ENCODE measurements at places on chromosomes 3 and 15.
A peak's percentile ranks its signal among the peaks of the same experiment; 100 is the strongest.

- H3K4me1 ChIP-seq = peaks cover 10% of the 10 kb centered on the region
- H3K36me3 ChIP-seq = no peaks in the 10 kb centered on the region
- no peak for DNase-seq
- H3K4me3 ChIP-seq = no peak overlapping the region
Measured at GRCh38 chr3:50388720-50389413, 29.5 kb upstream of the TMEM115 start.

DNA sequence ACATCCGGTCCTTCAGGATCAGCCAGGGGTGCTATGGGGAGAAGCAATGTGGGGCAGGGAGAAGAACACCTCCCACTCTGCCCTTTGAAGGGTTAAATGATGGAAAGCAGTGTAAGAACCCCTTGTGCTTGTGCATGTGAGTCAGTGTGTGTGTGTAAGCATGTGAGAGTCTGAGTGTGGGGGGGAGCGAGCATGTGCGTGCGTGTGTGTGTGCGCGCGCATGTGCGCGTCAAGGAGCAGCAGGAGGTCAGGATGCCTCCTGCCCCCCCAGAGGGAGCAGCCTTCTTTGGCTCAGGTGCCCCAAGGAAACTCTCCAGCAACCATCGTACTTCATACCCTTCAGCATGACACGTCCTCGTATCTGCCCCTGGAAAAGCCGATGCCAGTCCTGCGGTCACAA lies 30.3 kb downstream of the GALNT15 start:
- no peaks in the 10 kb centered on the region for H3K27me3 ChIP-seq
- no peak overlapping the region for H3K27ac ChIP-seq
- DNase-seq = no peak
- H3K4me3 ChIP-seq = no peak overlapping the region

DNA sequence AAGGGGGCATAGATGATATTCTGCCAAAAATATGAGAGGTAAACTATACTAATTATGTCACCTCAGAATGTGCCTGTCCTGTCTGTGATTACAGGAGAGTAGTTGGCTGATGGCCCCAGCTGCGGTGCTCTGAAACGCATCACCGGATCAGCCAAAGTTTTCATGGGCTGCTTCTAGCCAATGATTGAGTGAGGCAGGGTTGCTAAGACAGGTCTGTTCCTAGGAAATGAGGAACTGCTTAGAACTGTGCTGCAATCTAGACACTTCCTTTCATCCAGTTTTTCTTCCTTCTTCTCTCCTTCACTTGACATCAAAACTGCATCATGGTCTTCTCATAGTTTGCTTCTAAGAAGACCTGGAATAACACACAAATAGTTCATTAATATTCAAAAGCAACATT lies 124.0 kb downstream of the KCNH8 start:
- H3K4me1 ChIP-seq = no peaks in the 10 kb centered on the region
- H3K27me3 ChIP-seq = no peaks in the 10 kb centered on the region
- no peak overlapping the region for H3K4me3 ChIP-seq
- H3K27ac ChIP-seq = no peak overlapping the region

- H3K36me3 ChIP-seq = no peaks in the 10 kb centered on the region
- DNase-seq = no peak
- no peaks in the 10 kb centered on the region for H3K27me3 ChIP-seq
- H3K4me3 ChIP-seq = no peak overlapping the region
Measured at GRCh38 chr3:141707741-141708203, 30.3 kb upstream of the RNF7 start.

DNA sequence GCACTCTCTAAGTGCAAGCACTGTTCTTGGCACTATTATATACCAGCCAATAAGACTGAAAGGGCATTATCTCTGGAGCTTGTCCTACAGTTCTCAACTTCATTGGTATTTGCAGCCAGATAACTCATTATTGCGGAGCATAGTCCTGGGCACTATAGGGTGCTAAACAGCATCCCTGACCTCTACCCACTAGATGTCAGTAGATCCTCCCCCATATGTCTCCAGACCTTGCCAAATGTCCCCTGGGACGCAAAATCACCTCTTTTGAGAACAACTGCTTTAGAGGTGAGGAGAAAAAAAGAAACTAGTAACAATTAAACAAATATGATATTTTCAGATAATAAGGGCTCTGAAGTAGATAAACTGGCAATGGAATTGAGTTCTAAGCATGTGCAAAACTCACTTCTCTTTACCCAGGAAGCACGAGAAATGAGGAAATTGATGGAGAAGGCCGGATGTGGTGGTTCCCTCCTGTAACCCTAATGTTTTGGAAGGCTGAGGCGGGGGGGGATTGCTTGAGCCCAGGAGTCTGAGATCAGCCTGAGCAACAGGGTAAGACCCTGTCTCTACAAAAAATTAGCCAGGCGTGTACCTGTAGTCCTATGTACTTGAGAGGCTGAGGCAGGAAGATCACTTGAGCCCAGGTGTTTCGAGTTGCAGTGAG lies 61.4 kb downstream of the FRMD4B start:
- H3K27me3 ChIP-seq = no peaks in the 10 kb centered on the region
- H3K4me3 ChIP-seq = no peak overlapping the region
- H3K36me3 ChIP-seq = no peaks in the 10 kb centered on the region
- no peak for DNase-seq
- H3K4me1 ChIP-seq = peaks cover 25% of the 10 kb centered on the region

GRCh38 chr3:61563313-61564271 lies 2.2 kb downstream of the PTPRG start:
- peaks cover 36% of the 10 kb centered on the region for H3K4me1 ChIP-seq
- H3K27ac ChIP-seq = peak overlapping the region; percentile 98
- DNase-seq = no peak
- H3K27me3 ChIP-seq = peaks cover 28% of the 10 kb centered on the region

DNA sequence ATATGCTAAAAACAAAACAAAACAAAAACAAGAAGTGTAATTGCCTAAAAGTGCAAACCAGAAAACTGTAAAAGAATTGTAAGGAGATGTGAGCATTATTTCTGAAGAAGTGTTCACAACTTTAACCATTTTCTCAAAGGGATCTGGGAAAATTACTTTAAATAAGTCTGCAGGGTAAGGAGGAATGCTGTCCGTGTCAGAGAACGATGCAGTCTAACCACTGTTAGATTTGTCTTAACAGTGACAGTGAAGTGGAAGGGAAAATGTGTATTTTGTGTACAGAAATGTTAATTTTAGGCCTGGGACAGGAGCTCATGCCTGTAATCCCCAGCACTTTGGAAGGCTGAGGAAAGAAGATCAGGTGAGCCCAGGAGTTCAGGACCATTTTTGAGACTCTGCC lies 95.7 kb downstream of the DLG1 start:
- no peaks in the 10 kb centered on the region for H3K36me3 ChIP-seq
- no peaks in the 10 kb centered on the region for H3K4me1 ChIP-seq

DNA sequence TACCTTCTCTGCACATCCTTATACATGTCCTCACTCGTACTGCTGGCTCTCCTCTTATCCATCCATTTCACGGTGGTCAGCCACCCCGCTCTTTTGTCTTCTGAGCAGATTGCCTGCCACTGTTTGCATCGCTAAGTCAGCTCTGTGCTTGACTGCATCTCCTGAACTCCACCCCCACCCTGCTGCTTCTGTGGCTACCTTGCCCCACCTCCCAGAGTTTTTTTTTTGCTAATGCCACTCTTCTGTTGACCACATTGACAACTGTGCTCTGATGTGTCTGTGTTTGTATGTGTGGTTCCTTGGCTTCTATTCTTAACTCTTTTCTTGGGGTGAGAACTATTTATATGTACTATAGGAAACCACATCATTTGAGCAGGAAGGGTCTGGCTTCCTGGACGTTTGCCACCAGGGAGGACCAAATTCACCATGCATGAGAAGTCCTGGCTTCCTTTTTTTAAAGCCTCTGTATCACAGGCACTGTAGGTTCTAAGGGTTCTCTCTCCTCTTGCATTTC lies 12.8 kb upstream of the MTMR10 start:
- H3K36me3 ChIP-seq = no peaks in the 10 kb centered on the region
- H3K4me1 ChIP-seq = peaks cover 24% of the 10 kb centered on the region
- peak; percentile 55 for DNase-seq

- no peaks in the 10 kb centered on the region for H3K4me1 ChIP-seq
- DNase-seq = peak; percentile 38
- H3K36me3 ChIP-seq = no peaks in the 10 kb centered on the region
- peak overlapping the region; percentile 98 for H3K27ac ChIP-seq
- H3K4me3 ChIP-seq = peak overlapping the region; percentile 81
Measured at GRCh38 chr15:70762469-70763119, 764 bp downstream of the UACA start.

DNA sequence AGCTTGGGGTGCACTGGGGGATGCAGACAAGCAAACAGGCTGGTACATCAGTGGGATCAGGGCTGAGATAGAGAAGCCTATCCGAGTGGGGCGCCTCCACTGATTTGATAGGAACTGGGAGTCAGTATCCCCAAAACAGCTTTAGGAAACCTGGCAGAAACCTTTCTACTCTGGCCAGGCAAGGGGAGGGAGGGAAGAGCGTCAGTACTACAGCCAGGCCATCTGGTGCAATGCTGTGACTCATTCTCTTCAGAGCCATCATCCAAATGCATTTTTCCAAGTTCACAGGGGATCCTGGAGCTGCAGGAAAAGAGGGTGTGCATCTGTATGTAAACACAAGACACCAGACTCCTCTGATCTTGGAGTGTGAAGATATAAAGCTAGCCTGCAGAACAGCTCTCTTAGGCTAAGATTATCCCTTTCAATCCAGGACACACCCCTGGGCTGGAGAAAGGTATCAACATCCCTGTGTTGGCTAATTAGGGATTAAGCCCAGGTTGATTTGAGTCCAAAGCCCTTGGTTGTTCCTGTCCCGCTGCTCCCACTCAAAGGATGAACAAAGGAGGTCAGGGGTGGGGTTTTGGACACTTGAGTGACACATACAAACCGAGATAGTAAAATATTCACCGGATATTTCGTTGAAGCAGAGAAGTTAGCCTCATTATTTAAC lies 9.3 kb downstream of the GALNT15 start:
- H3K36me3 ChIP-seq = no peaks in the 10 kb centered on the region
- H3K27ac ChIP-seq = no peak overlapping the region
- H3K4me1 ChIP-seq = peaks cover 3% of the 10 kb centered on the region
- DNase-seq = no peak
- no peak overlapping the region for H3K4me3 ChIP-seq
- no peaks in the 10 kb centered on the region for H3K27me3 ChIP-seq

- no peaks in the 10 kb centered on the region for H3K27me3 ChIP-seq
- H3K4me3 ChIP-seq = no peak overlapping the region
- no peaks in the 10 kb centered on the region for H3K36me3 ChIP-seq
- H3K4me1 ChIP-seq = no peaks in the 10 kb centered on the region
Measured at GRCh38 chr15:80551348-80551747, 143.8 kb upstream of the ABHD17C start.

- H3K27me3 ChIP-seq = no peaks in the 10 kb centered on the region
- peaks cover 57% of the 10 kb centered on the region for H3K36me3 ChIP-seq
- H3K27ac ChIP-seq = no peak overlapping the region
- no peaks in the 10 kb centered on the region for H3K4me1 ChIP-seq
- H3K4me3 ChIP-seq = no peak overlapping the region
Measured at GRCh38 chr3:3134750-3135448, 8.2 kb downstream of the TRNT1 start.

DNA sequence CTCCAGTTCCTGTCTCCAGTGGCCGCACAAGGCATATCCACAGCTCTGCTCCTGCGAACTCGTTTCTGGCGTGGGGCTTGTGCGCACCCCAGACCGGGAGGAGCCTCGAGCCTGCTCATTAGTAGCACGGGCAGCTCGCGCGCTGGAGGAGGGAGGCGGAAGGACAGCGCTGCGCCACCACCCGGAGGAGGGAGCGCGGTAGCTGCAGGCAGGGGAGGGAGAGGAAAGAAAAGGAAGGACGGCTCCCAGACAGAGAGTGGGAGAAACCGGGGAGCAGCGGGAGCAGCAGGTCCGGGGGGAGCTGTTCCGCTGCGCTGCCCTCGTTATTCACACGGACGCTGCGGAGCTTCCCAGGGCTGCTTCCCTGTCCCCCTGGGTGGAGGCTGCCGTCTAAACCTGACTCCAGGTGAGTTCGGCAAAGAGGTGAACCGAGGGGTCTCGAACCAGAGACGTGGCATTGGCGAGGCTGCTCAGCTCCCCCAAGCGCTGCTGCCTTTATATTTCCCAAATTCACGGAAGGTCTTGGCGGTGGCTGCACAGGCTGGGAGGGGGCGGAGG lies 121.3 kb upstream of the ZNF717 start:
- H3K36me3 ChIP-seq = no peaks in the 10 kb centered on the region
- H3K27ac ChIP-seq = no peak overlapping the region
- H3K4me1 ChIP-seq = no peaks in the 10 kb centered on the region
- DNase-seq = no peak

GRCh38 chr3:99167071-99167470 lies 265.6 kb upstream of the DCBLD2 start:
- no peak overlapping the region for H3K4me3 ChIP-seq
- H3K36me3 ChIP-seq = no peaks in the 10 kb centered on the region
- H3K27me3 ChIP-seq = no peaks in the 10 kb centered on the region

DNA sequence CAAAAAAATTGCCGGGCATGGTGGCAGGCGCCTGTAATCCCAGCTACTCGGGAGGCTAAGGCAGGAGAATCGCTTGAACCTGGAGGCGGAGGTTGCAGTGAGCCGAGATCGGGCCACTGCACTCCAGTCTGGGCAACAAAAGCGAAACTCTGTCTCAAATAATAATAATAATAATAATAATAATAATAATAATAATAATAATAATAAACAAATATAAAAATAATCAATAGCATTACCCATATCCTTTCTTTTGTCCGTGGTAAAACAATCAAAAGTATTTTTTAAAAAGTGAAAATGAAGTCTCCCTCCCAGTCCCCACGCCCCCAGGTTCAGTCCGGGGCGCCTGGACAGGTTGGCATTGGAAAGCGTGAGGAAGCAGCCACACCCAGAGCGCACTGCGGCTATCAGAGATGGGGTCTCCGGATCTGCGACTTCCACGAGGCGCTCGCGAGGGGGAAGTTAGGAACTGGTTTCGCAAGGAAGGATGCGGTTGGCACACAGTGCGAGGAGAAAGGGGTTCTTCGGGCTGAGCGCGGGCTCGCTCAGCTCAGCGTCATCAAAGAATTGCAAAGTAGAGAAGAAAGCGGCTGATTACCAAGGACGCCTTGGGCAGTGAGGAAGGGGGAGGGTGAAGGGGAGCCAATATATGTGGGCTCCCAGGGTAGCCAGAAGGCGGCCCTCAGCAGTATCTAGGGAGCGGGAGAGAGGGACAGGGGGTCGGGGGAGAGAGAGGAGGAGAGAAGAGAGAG lies 69.5 kb upstream of the EPHB3 start:
- no peaks in the 10 kb centered on the region for H3K36me3 ChIP-seq
- DNase-seq = peak; percentile 58
- H3K4me1 ChIP-seq = peaks cover 4% of the 10 kb centered on the region
- H3K4me3 ChIP-seq = no peak overlapping the region
- H3K27ac ChIP-seq = no peak overlapping the region

- DNase-seq = no peak
- H3K36me3 ChIP-seq = no peaks in the 10 kb centered on the region
- peaks cover 5% of the 10 kb centered on the region for H3K27me3 ChIP-seq
- H3K4me1 ChIP-seq = no peaks in the 10 kb centered on the region
Measured at GRCh38 chr15:80266745-80267144, 14.7 kb upstream of the CTXND1 start.

- DNase-seq = peak; percentile 83
- H3K27ac ChIP-seq = peak overlapping the region; percentile 71
- H3K27me3 ChIP-seq = no peaks in the 10 kb centered on the region
Measured at GRCh38 chr3:42490243-42490642, 12.2 kb upstream of the VIPR1 start.

GRCh38 chr3:89577637-89578530 lies 470.5 kb downstream of the EPHA3 start:
- H3K36me3 ChIP-seq = no peaks in the 10 kb centered on the region
- no peak for DNase-seq
- no peaks in the 10 kb centered on the region for H3K27me3 ChIP-seq
- H3K4me3 ChIP-seq = no peak overlapping the region

GRCh38 chr15:33565094-33565493 lies 254.3 kb downstream of the RYR3 start:
- no peaks in the 10 kb centered on the region for H3K36me3 ChIP-seq
- DNase-seq = no peak
- H3K4me3 ChIP-seq = no peak overlapping the region
- no peaks in the 10 kb centered on the region for H3K27me3 ChIP-seq
- H3K27ac ChIP-seq = no peak overlapping the region
- H3K4me1 ChIP-seq = no peaks in the 10 kb centered on the region
